Heart right ventricle (tissue), 16 donors: ENCODE measurements at places on chromosomes 5 and 9.
A peak's percentile ranks its signal among the peaks of the same experiment; 100 is the strongest.

- H3K4me1 ChIP-seq: no peaks in the 10 kb centered on the region
- no peak overlapping the region for H3K27ac ChIP-seq
- H3K36me3 ChIP-seq: no peaks in the 10 kb centered on the region
- no peak for DNase-seq
These were observed 108.8 kb downstream of the PRKACG start for GRCh38 chr9:68905129-68905528.

DNA sequence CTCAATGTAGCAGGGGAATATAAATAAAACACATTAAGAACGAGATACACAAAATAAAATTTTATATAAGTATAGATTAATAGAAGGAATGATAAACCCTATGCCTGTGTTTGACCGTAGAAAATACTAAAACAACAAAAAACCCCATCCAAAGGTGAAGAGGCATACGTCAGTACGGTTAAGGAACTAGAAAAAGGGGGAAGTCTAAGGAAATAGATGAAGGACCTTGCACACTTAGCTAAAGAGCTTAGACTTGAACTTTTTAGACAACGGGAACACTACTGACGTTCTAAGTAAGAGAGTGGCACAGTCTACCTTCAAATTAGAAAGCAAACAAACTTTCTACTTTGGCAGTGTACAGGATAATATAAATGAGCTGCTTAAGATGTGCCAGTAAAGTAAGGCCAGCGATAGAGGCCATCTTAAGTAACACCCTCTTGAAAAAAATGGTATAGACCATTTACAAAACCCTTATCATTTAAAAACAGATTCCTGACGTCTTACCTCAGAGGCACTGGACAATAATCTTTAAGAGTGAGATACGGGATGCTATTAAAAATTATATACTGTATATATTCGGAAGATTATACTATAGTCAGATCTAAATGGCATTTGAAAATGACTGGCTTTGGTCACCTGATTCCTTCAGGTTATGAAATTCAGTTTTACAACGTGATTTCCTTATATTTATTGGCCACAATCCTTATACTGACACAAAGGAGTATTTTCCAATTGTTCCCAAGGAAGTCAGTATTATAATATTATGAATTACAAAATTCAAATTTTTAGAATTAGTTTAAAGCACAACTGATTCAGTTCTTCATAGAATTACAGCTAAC is 8.5 kb downstream of the PANK3 start:
- no peak overlapping the region for H3K4me3 ChIP-seq
- H3K27me3 ChIP-seq: no peaks in the 10 kb centered on the region
- H3K36me3 ChIP-seq: no peaks in the 10 kb centered on the region

- H3K4me3 ChIP-seq: no peak overlapping the region
- H3K4me1 ChIP-seq: no peaks in the 10 kb centered on the region
- no peaks in the 10 kb centered on the region for H3K36me3 ChIP-seq
These were observed 114.6 kb upstream of the SLC12A2 start for GRCh38 chr5:127969002-127969401.

DNA sequence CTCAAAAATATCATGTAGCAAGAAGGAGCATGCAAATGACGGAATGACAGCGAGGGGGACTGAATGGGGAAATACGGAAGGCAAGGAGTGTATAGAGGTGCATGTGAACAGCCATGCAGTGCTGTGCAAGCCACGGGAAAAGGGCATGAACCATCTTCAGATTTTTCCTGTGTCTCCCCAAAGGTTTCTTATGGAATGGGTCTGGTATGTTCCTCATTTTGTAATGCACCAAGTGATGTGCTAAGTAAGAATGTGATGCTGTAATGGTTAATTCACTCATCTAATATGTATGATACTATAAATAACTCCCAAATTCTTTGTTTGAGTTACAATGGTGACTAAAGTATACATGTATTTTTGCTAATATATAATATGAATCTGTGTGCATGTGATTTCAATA is 99.0 kb upstream of the DAB2 start:
- H3K4me1 ChIP-seq: peaks cover 50% of the 10 kb centered on the region
- H3K36me3 ChIP-seq: no peaks in the 10 kb centered on the region
- no peak overlapping the region for H3K27ac ChIP-seq
- H3K4me3 ChIP-seq: no peak overlapping the region

- no peak overlapping the region for H3K4me3 ChIP-seq
- H3K4me1 ChIP-seq: no peaks in the 10 kb centered on the region
- H3K27me3 ChIP-seq: no peaks in the 10 kb centered on the region
- no peak for DNase-seq
- peaks cover 48% of the 10 kb centered on the region for H3K36me3 ChIP-seq
- peak overlapping the region; percentile 58 for H3K27ac ChIP-seq
These were observed 74.8 kb upstream of the TGFBR1 start for GRCh38 chr9:99030092-99030511.

DNA sequence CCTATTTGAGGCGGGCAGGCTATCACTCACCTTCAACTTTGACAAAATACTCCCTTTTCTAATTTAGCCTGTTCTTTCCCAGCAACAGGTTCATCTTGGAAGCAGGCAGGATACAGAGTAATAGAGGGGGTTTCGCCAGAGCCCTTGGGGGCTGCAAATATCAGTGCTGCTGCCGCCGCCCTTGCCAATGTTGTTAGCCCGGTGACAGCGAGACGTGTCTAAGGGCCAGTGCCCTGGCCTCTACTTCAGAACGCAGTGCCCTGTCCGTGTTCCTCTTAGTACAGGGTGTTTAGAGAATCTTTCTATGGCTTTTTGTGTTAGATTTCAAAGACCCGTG is 703 bp downstream of the FAM120AOS start:
- H3K27me3 ChIP-seq: no peaks in the 10 kb centered on the region
- no peak for DNase-seq
- peaks cover 58% of the 10 kb centered on the region for H3K4me1 ChIP-seq
- peak overlapping the region; percentile 89 for H3K4me3 ChIP-seq

DNA sequence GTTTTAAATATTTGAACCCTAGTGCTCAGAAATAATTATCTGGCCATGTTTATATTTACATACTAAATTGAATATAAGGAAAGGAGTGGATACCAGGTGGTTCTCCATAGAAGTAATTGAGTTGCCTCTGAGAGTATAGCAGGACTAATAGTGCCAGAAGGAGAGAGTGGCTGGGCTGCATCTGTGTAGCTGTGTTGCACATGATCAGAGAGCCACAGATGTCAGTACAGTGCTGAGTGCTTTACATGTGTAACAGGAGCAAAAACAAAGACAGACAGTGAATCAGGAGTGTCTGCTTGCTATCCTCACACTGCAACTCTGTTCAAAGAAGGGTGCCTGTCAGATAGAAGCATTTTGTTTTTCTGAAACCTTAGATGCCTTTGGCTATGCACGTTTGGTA is 353.9 kb upstream of the PAPPA start:
- DNase-seq: no peak
- no peak overlapping the region for H3K27ac ChIP-seq
- H3K36me3 ChIP-seq: no peaks in the 10 kb centered on the region
- H3K27me3 ChIP-seq: peaks cover 2% of the 10 kb centered on the region
- H3K4me1 ChIP-seq: no peaks in the 10 kb centered on the region

DNA sequence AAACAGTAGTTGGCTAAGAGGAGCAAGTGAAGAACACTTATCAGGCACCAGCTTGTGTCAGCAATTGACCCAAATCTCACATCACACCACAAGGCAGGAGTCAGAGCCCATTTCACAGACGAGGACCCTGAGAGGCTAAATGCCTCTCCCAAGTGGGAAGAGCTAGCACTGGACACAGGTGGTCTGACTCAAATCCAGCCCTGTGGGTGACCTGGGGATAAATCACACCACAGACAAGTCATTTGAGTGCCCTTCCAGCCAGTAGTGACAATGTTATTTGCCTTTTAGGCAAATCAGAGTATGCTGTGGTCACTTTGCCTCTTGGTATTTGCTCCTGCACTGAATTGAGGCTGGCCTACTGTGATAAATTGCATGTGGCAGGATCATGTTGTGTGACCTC is 138.7 kb downstream of the SYK start:
- H3K27ac ChIP-seq: no peak overlapping the region
- H3K36me3 ChIP-seq: no peaks in the 10 kb centered on the region
- no peak for DNase-seq
- no peaks in the 10 kb centered on the region for H3K27me3 ChIP-seq
- H3K4me1 ChIP-seq: no peaks in the 10 kb centered on the region

- H3K4me3 ChIP-seq: no peak overlapping the region
- no peaks in the 10 kb centered on the region for H3K4me1 ChIP-seq
- no peak overlapping the region for H3K27ac ChIP-seq
- peaks cover 19% of the 10 kb centered on the region for H3K27me3 ChIP-seq
- DNase-seq: no peak
These were observed 48.6 kb upstream of the OLFM1 start for GRCh38 chr9:135038826-135039225.

GRCh38 chr5:35374584-35374983 is 144.3 kb upstream of the PRLR start:
- H3K27me3 ChIP-seq: no peaks in the 10 kb centered on the region
- H3K27ac ChIP-seq: no peak overlapping the region
- H3K4me3 ChIP-seq: no peak overlapping the region

GRCh38 chr9:99101271-99101670 is 3.6 kb upstream of the TGFBR1 start:
- DNase-seq: no peak
- H3K4me1 ChIP-seq: peaks cover 11% of the 10 kb centered on the region
- no peaks in the 10 kb centered on the region for H3K27me3 ChIP-seq
- H3K4me3 ChIP-seq: no peak overlapping the region
- H3K36me3 ChIP-seq: no peaks in the 10 kb centered on the region
- H3K27ac ChIP-seq: no peak overlapping the region

GRCh38 chr9:95920017-95920416 is 44.5 kb downstream of the ERCC6L2 start:
- no peak for DNase-seq
- no peaks in the 10 kb centered on the region for H3K27me3 ChIP-seq
- H3K36me3 ChIP-seq: peaks cover 37% of the 10 kb centered on the region

DNA sequence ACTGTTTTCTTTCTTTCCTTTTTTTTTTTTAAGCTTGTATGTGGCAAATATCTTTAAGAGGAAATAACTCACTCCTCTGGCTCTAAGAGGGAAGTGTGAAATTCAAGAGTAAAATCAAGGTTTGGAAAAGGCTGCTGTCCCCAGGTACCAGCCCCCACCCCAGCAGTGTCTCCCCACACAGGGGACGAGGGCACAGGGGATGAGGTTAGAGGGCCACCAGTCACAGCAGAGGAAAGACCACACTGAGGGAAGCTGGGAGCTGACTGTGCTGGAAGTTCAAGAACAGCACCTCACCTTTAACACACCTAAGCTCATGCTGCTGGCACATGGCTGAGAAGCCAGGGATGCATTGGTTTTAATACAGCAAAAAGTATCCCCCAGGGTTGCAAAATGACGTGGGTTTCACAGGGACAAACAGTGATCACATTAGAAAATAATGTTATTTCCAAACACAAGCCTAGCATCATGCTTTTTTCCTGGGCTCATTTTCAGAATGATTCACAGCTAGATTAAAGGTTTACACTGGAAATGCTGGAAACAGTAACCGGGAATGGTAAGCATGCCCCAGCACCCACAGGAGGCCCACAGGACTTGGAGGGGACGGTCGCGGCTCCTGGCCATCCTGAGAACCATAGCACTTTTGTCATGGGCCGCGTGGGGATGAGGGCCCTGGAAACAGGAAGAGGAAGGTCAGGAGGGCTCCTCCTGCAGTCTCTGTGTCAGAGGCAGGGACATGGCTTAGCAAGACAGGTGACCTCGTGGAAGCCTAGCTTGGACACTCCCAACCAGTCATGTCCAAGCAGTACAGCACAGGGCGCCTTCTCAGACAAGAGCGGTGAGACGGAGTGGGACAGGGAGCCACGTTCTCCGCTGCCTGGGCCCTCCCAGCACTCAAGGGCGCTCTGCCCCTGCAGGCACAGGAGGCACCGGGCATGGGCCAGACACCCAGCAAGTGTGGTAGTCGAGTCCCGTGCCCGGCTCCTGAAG is 6.9 kb downstream of the LPCAT1 start:
- DNase-seq: no peak
- peaks cover 3% of the 10 kb centered on the region for H3K4me1 ChIP-seq
- no peak overlapping the region for H3K4me3 ChIP-seq
- H3K27me3 ChIP-seq: no peaks in the 10 kb centered on the region
- no peaks in the 10 kb centered on the region for H3K36me3 ChIP-seq

DNA sequence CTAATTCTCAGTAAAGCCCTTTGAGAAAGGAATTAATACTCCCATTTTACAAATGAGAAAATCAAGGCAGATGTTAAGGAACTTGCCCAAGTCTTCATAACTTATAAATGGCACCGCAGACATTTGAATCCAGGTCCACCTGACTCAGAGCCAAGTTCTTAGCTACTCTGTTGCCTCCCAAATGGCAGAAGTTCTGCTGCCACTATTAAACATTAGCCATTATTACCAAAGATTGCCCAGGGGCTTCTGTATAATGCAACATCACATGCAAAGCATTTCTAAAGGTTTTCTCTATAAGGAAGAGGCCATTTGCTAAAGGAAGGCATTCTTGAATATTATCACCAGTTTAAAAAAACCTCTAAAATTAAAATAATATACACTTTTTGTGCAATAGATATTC is 28.3 kb downstream of the TPD52L3 start:
- H3K27me3 ChIP-seq: peaks cover 5% of the 10 kb centered on the region
- no peak overlapping the region for H3K4me3 ChIP-seq
- H3K4me1 ChIP-seq: no peaks in the 10 kb centered on the region
- no peak for DNase-seq
- H3K36me3 ChIP-seq: no peaks in the 10 kb centered on the region
- H3K27ac ChIP-seq: no peak overlapping the region

DNA sequence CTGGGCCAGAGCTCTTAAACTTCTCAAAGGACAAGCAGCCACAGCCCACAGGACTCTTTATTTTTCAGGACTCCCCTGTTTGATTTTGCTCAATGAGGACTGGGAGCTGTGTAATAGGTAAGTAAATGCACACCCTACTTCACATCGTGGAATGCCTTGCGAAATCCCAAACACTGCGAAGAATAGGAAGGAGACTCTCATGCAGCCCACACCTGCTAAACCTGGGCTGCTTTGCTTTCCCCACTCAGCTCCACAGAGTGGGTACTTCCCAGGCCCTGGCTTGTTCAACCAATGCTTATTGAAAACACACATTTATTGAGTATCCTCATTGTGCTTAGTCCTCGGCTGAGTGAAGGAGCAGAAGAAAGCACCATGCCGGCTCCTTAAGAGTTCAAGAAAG is 103.3 kb upstream of the FSTL4 start:
- H3K4me3 ChIP-seq: no peak overlapping the region
- no peaks in the 10 kb centered on the region for H3K36me3 ChIP-seq
- no peaks in the 10 kb centered on the region for H3K4me1 ChIP-seq
- no peak overlapping the region for H3K27ac ChIP-seq

GRCh38 chr9:91056917-91057316 is 255.3 kb downstream of the SYK start:
- no peak overlapping the region for H3K4me3 ChIP-seq
- H3K27ac ChIP-seq: no peak overlapping the region
- peaks cover 18% of the 10 kb centered on the region for H3K4me1 ChIP-seq
- H3K27me3 ChIP-seq: no peaks in the 10 kb centered on the region

- H3K27me3 ChIP-seq: peaks cover 10% of the 10 kb centered on the region
- DNase-seq: peak; percentile 60
- peak within 1 kb of the TSS; percentile 68 for H3K4me3 ChIP-seq
- peaks cover 11% of the 10 kb centered on the region for H3K4me1 ChIP-seq
These were observed at the start of gene CMBL for GRCh38 chr5:10307206-10308148. TSS of gene CMBL (minus strand) at chr5:10307902. CDS start at chr5:10290762, 17,140 bp downstream.

GRCh38 chr9:112810696-112811490 is 60.3 kb downstream of the SNX30 start:
- H3K27ac ChIP-seq: no peak overlapping the region
- H3K36me3 ChIP-seq: peaks cover 12% of the 10 kb centered on the region
- no peak for DNase-seq
- no peak overlapping the region for H3K4me3 ChIP-seq
- H3K4me1 ChIP-seq: peaks cover 13% of the 10 kb centered on the region
